ENCODE measurements at places on chromosomes 2 and 18. TPM values are rescaled to one million over a fixed set of nuclear protein-coding genes. Genes with fewer than 3 reads are reported as not detected.

DNA sequence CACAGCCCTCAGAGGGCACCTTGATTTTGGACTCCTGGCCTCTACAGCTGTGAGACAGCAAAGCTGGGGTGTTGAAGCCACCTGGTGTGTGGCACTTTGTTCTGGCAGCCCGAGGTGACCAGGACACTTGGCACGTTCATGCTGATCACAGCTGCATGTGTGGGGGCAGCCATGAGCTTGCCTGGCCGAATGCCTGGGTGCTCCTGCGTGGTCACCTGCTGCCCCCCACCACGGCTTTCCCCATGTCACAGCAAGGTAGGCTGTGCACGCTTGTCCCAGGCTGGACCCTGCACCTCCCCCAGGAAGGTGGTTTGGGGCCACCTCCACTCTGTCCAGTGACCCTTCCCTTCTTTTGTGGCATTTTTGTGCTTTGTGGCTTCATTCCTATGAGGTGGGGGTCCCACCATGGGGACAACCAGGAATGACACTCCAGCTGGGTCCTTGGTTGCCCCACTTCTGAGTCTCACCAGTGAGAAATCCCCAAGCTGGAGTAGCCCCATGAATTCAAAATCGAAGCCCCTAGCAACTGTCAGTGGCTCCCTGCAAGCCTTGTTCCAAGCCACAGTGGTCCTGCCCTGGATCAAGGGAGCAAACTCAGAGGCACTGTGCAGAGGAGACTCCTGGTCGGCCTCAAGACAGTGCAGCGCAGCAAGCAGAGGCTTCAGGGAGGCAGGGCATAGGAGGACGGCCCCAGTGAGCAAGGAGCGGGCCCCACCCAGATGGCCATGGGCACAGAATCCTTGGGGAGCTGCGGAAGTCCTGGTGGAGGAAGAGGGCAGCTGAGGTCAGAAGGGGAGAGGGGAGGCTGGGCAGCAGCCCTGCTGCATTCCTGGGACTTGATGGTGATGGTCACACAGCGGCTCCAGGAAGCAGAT lies 121.4 kb upstream of the HS6ST1 start:
- peak; percentile 3 for DNase-seq

GRCh38 chr2:219220652-219221402 lies 2.1 kb upstream of the ABCB6 start:
- DNase-seq = no peak

DNA sequence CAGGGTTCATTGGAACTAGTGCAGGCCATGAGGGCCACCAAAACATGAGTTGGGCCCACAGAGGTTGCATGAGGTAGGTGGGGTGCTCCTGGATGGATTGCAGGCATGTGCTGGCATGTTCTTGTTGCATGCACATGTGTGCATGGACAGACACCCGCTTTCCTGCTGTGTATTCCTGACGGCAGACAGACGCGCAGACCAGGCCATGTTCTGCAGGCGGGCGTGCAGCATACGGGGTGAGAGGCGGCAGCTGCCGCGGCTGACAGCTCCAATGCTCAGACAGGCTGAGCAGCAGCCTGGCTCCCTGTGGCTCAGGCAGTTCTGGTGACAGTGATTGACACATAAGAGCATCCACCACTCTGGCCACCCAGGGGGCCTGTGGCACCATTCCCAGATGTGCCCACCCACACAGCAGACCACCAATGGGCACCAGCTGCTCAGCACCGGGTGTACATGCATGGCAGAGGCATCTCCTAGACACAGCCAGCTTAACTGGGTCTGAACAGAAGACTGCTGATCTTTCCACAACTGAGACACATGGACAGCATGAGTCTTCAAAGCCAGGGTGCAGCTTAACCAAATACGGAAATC lies 21.2 kb downstream of the HS1BP3 start:
- DNase-seq = no peak

- DNase-seq = no peak
Observed at GRCh38 chr18:30485078-30485477, 557.5 kb downstream of the DSC3 start.

DNA sequence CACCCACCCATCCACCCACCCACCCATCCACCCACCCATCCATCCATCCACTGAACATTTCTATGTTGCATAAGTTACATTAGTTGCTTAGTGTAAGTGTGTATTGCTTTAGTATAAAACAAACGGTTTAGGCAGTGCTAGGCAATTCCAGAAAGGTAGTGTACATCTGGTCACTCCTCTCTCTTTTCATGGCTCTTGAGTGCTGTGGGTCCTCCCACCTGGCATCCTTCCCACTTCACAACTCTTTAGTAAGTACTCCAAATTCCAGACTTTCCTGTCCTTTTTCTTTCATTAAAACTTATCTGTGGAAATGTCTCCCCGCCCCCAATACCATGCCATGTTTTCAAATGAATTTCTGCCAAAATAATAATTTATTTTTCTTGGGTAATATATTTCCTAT lies 122.5 kb downstream of the PLEKHM3 start:
- DNase-seq = no peak

GRCh38 chr2:171330155-171330956 lies 103.4 kb downstream of the METTL8 start:
- no peak for DNase-seq

DNA sequence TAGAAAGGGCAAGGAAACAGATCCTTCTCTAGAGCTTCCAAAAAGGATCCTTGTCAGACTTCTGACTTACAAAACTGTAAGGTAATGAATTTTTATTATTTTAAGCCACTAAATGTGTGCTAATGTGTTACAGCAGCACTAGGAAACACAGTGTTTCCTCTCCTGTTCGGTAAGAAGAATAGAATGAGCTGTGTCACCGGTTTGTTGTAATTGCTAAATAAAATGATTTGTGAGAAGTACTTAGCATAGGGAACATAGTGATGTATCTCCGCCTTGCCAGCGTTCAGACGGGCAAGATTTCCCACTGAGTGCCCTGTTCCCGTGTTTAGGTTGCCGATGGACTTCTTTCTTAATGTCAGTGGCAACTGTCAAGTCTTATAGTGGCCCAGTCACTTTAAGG lies 57.6 kb downstream of the SPATS2L start:
- DNase-seq = no peak

DNA sequence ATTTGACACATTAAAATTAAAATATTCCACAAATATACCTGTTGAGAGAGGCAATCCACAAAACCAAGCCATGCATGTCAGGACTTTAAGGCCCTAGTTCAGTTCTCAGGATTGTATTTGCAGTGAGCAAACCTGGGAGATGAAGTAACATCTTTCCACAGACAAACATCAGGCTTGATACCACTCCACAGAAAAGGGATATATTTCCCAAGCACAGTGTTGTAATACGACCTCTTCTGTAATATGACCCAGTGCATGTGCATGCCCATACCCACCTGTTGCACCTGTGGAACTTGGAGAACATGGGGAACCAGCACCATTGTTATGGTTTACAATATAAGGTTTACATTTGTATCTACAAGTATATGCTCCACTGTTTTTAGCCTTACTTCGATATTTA lies 184.0 kb downstream of the PDE11A start:
- DNase-seq = no peak

IL18R1 gene
- total RNA-seq = 0.51 TPM

- DNase-seq = no peak
Observed at GRCh38 chr18:14941792-14942191, 193.8 kb downstream of the ANKRD30B start.

RGPD5 gene
- 48.9 TPM for total RNA-seq

DNA sequence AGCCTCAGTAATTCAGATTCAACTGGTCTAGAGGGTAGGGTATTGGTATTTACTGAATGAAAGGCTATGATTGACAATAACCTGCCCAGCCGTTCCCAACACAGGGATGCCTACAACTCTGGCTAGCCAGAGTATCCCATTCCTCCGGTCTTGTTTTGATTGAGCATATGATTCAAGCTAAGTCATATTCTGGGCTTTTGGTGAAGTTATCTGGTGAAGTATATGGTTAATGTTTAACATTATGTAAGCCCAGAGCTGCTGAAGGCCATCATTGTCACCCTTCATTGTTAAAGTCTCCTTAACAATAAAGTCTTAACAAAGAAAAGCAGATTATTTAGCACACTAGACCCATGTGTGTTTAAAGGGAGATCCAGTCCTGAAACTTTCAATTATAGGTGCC lies 152.6 kb downstream of the EXOC6B start:
- no peak for DNase-seq

POTEJ gene
- not detected for total RNA-seq

GRCh38 chr2:57370882-57371585 lies 675.6 kb upstream of the VRK2 start:
- no peak for DNase-seq

DNA sequence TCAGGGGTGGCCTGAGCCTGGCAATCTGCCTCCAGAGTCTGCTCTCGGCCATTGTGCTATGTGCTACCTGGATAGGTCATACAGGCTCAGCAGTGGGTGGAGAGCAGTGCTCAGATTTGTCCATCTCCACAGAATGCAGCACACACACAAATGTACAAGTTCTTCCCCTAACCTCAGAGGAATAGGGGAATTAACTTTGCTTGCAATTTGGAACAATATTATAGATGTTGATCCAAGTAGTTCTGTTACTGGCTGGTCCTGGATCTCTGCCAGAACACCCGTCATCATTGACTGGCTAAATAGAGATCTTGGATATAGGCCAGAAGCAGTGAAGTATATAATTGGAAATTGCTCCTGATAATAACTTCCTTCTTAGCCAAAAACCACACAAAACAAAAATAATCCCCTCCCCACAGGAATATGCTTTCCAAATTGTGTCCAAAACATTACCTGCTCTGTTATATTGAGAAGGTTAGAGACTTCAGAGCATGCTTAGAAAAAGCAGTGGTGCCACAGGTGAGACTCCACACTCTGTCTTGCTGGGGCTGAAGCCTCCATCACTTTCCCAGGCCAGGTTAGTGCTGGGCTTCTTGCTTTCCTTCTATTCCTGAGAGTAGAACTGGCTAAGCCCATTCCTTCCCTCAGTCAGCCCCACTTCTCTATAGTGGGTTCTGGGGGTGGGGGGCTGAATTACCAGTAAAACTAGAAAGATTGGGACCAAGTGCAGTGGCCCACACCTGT lies 38.8 kb downstream of the NCAPH start:
- no peak for DNase-seq
